Stimulated activated CD8-positive, alpha-beta memory T cell treated with anti-CD3 and anti-CD28 coated beads, Interleukin-15, amount 100 ng/mL, for 1 hour (primary cell): ENCODE measurements at places on chromosomes 5 and 9.

DNA sequence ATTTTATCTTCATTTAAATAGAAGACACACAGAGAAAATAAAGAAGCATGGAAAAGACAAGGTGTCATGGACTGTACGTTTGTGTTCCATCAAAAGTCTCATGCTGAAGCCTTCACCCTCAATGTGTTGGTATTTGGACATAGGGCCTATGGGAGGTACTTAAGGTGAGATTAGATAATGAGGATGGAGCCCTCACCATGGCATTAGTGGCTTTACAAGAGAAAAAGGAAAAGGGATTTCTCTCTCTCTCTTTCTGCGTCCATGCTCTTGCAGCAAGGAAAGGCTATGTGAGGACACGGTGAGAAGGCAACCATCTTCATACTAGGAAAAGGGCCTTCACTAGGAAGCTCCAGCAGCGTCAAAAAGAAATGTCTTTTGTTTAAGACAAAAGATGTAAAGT lies 797.0 kb upstream of the CDH10 start:
- no peak for DNase-seq

GRCh38 chr5:33041586-33041985 lies 330.5 kb downstream of the NPR3 start:
- DNase-seq, result no peak

DNA sequence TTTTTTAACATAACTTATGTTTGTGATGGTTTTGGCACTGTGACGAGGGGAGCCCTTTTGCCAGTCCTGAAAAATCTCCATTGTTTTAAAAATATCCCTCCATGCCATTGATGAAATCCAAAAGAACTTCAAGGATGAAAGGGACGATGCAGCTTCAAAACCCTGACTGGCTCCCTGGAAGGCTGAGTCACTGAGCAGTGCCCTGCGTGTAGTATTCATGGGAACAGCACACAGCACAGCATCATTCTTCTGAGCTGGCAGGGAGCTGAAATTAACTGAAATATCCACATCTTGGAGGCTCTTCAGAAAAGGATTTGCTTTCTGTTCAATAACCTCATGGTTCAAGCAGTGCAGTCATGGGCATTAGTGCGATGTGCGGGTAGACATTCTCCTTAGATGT lies 29.7 kb downstream of the PDE4D start:
- no peak for DNase-seq

- DNase-seq, result no peak
Observed at GRCh38 chr5:135697251-135697958, 118.6 kb upstream of the CXCL14 start.

DNA sequence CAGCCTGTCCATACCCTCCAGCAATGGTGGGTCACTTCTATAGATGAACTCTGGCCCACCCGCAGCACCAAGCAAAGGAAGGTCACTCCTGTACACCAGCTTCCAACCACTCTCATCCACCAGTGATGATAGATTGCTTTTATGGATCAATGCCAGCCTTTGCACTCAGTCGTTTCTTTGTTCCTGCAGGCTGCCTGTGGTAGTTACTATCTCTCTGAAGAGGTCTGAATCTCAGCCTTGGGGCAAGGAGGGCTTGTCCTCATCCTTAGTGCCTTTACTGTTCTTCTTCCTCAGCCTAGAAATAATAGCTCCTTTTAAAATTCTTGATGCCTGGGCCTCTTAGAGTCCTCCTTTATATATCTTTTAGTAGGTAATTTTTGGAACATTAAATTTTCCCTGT lies 100.8 kb downstream of the TMC1 start:
- no peak for DNase-seq

DNA sequence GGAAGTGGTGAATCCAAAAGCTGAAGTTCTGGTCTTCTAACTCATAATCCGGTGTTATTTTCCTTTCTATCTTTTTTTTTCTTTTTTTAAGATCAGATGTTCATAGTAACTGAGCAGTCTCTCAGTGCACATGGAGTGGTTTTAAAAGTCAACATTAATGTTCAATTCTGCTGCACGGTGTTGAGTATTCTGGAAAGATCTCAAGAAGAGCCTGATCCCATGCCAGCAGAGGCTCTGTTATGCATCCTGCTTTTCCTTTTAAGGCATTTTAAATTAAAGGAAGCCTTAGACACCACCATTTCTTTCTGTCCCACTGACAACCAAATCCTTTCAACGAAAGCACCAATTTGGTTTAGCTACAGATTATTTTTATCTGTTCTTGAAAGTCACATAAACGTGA lies 33.4 kb downstream of the SEMA5A start:
- no peak for DNase-seq

GRCh38 chr5:41213340-41213739 lies at the start of gene C6:
TSS of gene C6 (minus strand) at chr5:41213532. CDS start at chr5:41203230, 10,302 bp downstream.
- no peak for DNase-seq

DNA sequence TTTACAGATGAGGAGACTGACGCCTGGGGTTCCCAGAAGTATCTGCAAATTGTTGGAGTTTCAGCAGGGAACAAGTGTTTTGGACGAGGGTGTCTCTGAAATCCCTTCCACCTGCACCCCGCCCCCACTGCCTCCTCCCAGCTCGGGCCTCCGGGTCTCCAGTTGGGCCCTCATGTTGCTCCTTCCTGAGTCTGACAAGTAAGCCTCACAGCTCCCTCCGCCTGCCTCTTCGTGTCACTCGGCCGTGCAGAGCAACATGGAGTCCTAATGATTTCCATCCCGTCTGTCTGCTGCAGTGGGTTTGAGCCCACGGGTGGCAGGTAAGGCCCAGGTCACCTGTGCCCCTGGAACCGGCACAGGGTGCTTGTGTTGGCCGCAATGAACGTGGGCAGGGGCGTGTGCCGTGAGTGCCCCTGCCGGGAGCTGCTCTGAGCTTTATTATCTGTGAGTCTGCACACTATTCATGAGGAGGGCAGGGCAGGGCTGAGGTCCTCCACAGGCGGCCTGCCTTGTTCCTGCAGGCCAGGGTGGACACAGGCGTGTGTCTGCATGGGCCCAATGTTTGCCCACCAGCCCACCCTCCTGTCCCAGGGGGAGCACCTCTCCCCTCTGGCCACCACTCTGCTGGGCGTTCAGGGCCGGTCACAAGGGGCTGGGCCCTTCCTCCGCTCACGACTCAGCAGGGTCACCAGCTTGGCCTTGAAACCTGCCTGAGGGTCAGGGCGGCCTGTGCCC lies 6.1 kb downstream of the DOK3 start:
- no peak for DNase-seq

DNA sequence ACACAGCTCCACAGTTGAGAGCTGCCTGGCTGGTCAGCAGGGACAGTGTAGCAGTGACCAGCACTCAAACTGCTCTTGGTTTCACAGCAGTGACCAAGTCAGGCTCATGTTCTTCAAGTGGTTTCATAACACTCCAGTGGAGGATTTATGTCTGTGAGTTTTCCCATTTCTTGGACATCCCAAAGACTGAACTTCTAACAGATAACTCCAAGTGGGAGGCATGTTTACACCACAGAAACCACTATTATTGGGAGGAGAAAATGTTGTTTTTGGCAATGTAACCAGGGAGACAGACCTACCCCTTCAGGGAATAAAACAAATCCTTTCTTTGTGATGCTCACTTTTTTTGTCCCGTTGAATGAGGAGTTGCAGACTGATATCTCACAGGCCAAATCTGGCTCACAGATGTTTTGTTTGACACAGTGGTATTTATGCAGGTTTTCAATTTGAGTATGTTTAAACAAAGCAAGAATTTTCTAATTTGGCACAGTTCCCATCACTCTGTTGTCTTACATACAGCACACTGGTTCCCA lies 141.5 kb downstream of the RMI1 start:
- DNase-seq, result no peak

GRCh38 chr9:91837981-91838731 lies 111.9 kb downstream of the ROR2 start:
- DNase-seq, result no peak

DNA sequence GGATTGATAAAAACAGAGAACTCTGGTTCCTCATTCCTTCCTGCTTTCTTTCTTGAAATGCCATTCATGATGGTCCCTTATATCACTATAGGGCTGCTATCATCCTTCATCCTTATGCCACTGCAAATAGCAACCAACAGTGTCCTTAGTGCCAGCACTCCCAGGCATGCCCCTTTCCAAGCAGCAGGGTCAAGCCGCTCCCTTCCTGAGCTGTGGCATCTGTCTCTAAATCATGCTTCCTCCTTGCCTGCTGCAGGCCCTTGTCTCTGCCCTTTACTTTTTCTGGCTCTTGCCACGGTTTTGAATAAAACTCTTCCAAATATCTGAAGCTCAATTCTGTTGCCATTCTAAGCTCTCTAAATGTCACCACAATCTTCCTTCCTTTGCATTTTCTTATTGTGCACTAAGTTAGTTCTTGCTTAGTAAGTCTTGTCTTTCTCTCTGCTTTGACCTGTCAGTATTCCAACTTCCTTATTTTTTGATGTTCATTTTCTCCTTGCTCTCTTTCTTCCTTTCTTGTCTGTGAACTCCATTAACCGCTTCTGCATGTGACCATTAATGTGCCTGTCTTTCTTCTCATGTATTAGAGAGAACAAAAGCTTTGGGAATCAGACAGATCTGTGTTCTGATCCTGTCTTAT lies 19.9 kb downstream of the TLR4 start:
- no peak for DNase-seq
